Activated gamma-delta T cell treated with anti-CD3 and anti-CD28 coated beads, Interleukin-2, amount 50 U/mL, for 16 hours (primary cell): ENCODE measurements at places on chromosomes 5 and 9.

DNA sequence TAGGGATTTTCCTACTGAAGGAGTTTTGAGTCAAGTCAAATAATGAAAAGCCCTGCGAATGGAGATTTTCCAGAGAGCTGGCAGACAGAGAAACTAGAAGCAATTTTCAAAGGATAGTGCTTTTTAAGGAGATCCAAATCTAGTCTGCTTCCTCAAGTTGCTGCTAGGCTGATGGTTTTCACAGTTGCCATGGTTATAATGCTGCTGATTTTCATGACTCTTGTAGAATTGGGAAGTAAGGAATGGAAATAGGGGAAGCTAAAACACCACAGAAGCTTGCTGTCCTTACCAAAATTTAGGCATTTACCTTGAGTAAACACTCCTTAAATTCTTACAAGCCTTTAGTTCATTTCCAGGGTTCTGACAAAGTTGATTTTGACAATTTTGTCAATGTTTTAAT lies 30.1 kb upstream of the HAPLN1 start:
- DNase-seq = no peak

GRCh38 chr9:99690573-99690972 lies 131.1 kb upstream of the NR4A3 start:
- no peak for DNase-seq

- DNase-seq = no peak
These were observed 86.9 kb upstream of the GDNF start for GRCh38 chr5:37926732-37927131.

DNA sequence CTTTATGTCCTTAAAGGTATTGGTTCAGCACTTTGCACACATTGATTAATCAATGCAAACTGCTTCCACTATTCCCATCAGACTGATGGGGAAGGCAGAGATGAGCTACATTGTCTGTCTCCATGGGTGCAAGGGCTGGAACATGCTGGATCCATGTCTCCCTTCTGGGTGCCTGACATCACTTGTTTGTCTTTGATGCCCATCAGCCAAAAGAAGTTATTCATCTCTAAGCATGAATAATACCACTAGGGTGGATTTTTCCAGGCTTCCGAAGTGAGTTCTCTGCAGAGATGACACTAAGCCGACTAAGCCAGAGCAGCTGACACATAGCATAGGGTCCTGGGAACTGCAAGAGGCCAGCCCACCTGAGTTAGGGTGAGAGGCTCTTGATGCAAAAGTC lies 8.7 kb downstream of the FGF1 start:
- no peak for DNase-seq

- peak; percentile 77 for DNase-seq
These were observed 17.5 kb downstream of the IRF1 start for GRCh38 chr5:132473019-132473531.

GRCh38 chr5:173581408-173582215 lies 34.8 kb downstream of the BOD1 start:
- peak; percentile 6 for DNase-seq

GRCh38 chr5:120605325-120606079 lies 141.4 kb downstream of the PRR16 start:
- DNase-seq = no peak

DNA sequence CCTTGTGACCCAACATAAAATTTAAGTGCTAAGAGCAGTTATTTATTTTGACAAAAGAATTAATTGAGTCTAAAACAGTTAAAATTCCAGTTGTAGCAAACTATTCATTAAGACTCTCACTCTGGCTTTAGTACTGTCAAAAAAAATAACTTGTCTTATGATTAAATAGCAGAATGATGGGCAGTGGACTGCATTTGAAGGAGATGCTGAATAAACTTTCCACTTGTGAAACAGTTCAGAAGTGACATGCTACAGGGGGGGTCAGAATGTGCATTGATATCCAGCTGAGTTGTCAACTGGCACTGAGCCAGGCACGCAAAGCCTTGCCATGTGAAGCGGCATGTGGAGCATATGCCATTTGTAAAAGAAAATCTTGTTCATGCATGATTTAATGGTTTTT lies 76.0 kb downstream of the FCHO2 start:
- no peak for DNase-seq

GRCh38 chr5:135232958-135233357 lies 166.1 kb downstream of the MACROH2A1 start:
- DNase-seq = no peak

DNA sequence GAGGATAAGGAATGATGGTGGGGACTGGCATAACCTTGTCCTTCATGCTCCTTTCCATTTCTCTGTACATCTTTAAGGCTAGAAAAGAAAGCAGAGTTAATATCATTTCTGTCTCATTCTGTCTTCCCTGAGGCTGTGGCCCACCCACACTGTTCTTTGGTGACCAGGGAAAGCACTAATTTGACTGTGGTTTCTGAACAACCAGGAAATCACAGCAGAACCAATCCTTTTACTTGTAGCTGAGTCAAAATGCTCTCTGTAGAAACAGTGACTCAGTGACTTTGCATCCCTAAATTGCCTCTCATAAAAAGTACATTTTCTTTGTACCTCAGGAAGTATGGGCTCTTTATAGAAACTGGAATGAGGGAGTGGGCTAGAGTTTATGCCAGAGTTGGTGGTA lies 28.1 kb downstream of the IL33 start:
- DNase-seq = no peak

DNA sequence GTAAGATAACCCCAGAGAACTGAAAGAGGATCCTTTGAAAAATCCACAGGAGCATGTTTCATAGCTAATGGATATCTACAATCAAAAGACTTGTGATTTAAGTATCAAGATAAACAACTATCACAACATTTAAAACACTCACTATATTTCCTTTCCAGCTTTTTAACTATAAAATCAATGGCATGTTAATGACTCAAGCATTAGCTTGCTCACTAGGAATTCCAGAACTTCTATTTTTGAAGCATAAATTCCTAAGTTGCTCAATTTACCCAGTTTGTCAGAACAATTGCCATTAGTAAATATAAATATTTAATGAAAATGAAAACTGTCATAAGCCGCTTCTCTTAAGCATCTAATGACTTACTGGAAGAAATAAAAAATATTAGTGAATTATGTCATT lies 355.3 kb downstream of the PRELID2 start:
- no peak for DNase-seq

GRCh38 chr9:100324594-100325200 lies 28.0 kb downstream of the TEX10 start:
- DNase-seq = no peak

DNA sequence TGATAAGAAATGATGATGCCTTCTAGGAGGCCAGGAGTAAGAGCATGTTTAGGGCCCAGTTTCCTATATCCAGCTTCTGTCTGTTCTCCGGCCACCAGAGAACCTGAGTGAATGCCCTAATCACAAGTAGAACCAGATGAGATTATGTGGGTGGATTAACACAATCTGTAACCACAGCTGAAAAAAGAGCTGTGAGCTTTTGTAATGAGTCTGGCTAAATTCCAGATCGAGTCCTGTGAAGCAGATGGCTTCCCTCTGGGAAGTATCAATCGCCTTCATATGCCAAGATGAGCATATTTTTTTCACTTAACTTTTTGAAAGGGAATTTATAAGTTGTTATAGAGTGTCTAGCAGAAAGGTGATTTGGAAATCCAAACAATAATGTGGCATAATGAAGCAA lies 99.8 kb downstream of the NNT start:
- DNase-seq = no peak

- DNase-seq = no peak
These were observed 122.5 kb downstream of the SLC1A3 start for GRCh38 chr5:36728697-36729543.

GRCh38 chr9:111678293-111678692 lies 16.9 kb downstream of the GNG10 start:
- no peak for DNase-seq

- DNase-seq = no peak
These were observed 1.0 kb upstream of the TSLP start for GRCh38 chr5:111070272-111071134.

DNA sequence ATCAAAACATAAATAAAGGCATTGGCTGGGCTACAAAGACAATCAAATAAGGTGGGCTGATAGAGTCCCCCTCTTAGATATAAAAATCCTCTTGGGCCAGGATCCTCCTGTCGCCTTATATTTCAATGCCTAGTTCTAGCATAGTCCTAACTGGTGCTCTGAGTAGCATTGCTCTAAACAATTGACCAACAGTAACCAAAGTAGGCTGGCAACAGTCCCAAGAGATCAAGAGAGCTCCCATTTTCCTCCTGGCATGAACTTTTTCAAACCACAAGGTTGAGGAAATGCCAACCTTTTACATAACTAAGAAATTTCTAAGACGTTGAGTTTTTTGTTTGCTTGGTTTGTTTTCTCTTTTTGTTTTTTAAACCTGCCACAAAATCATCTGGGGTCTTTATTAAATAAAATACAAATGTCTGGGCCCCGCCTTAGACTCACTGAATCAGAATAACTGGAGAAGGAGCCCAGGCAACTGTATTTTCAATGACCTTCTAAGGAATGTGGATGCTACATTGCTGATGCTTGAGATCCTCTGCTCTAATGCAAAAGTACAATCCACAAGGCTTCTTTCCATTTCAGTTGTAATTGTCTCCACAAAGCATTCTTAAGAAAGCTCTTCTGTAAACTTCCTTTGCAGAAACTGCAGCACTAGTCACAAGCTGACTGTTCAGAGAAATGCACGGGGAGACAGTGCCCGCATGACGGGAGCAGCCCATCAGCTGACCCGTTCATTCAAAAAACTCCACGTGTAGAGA lies 2.9 kb downstream of the SLC45A2 start:
- DNase-seq = no peak

DNA sequence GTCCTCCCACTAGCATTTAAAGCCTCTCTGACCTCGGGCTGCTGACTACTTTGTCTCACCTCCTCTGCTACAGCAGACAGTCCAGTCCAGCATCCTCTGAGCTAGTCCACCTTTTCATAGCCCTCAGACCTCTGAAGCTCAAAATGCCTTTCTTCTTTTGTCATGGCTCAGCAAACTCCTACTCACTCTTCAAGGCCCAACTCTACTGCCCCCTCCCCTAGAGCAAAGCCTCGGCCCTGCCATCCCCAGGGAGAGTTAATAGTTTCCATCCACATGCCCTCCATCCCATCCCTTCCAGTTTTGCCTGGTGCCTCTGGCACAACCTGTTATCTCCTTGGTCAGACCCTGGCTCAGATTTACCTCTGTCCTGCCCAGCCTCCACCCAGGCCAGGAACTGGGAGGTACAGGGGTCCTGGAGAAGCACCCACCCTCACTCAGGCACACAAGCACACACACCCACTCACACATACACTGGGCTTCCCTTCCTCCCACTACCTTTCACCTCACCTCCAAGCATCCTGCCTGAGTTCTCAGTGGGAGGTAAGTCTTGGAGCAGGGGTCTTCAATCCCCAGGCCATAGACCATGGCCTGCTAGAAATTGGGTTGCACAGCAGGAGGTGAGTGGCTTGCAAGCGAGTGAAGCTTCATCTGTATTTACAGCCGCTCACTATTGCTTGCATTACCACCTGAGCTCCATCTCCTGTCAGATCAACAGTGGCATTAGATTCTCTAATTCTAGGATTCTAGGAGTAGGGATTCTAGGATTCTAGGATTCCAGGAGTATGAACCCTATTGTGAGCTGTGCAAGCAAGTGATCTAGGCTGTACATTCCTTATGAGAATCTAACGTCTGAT lies 18.1 kb downstream of the PDLIM4 start:
- DNase-seq = no peak

DNA sequence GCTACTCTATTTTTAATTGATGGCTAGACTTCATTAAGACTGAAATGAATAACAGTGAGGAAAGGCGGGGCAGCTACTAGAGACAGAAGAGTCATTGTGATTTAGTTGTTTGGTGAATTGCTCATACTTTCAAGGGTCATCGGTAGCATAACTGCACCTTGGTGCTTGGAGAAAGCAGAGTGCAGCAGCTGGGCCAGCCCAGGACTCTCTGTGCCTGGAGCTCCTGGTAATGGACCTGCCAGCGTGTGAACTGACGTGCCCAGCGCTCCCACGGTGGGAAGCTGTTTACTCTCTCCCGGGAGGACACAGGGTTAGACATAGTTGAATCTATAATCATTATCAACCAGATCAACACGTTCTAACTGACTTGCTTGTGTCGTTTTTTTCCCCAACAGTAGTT lies 42.9 kb downstream of the LURAP1L start:
- DNase-seq = no peak

- DNase-seq = no peak
These were observed 599.3 kb upstream of the SGCD start for GRCh38 chr5:155727512-155728145.

- no peak for DNase-seq
These were observed 2.8 kb upstream of the PRLR start for GRCh38 chr5:35233121-35233520.

DNA sequence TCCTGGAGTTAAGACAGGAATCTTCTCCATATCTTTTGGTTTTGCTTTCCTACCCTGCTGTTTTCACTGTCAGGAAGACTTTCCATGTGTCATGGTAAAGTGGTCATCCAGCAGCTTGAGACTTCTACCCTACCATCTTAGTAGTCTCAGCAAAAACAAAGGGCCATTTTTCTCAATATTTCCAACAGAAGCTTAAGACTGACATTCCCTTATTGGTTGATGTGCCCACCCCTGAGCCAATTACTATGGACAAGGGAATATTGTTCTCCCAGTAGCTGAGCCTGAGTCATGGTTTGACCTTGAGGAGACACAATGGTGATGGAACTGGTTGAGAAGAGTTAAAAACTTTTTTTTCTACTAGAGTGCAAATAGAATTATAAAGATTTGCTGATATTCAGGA lies 105.6 kb downstream of the CSNK1G3 start:
- no peak for DNase-seq

- no peak for DNase-seq
These were observed 86.1 kb upstream of the ADAMTS2 start for GRCh38 chr5:179431221-179431824.

- DNase-seq = no peak
These were observed 16.0 kb upstream of the ZCCHC7 start for GRCh38 chr9:37104183-37104889.

GRCh38 chr5:149521739-149522685 lies 29.2 kb downstream of the CSNK1A1 start:
- DNase-seq = no peak

DNA sequence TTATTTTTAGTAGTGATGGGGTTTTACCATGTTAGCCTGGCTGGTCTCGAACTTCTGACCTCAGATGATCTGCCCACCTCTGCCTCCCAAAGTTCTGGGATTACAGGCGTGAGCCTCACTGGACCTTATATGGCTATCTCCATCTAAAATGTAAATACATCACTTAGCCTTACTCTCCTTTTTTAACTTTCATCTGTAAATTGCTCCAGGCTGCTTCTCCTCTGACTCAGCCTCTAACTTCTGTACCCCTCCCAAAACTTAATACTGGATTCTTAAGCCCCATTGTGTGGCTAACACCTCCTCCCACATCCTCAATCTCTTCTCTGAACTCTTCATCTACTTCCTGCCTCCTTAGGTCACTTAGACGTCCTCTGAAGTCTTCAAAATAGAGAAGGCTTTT lies 4.0 kb downstream of the SNX30 start:
- DNase-seq = peak; percentile 24
